ENCODE measurements at places on chromosomes 7 and 10. TPM values are rescaled to one million over a fixed set of nuclear protein-coding genes. Genes with fewer than 3 reads are reported as not detected.

DNA sequence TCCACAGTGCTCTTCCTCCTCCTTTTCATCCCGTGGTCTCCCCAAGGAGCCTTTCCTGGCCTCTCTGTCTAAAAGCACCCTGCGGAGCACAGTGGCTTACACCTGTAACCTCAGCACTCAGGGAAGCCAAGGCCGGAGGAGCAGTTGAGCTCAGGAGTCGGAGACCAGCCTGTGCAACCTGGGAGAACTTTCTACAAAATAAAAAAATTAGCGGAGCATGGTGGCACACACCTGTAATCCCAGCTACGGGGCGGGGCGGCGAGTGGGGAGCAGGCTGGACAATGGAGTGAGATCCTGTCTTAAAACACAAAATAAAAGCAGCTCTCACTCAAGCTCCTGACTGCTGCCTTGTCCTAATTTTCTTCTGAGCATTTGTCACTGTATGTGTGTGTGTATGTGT, 1.4 kb upstream of the COBL start:
- no peak overlapping the region for H3K27ac ChIP-seq
- no peak overlapping the region for H3K4me3 ChIP-seq
- H3K27me3 ChIP-seq, result peaks cover 24% of the 10 kb centered on the region
- H3K4me1 ChIP-seq, result peaks cover 5% of the 10 kb centered on the region
- no peak for DNase-seq

- no peak for DNase-seq
- H3K27ac ChIP-seq, result no peak overlapping the region
- no peaks in the 10 kb centered on the region for H3K27me3 ChIP-seq
Measured at GRCh38 chr10:4243651-4244050, 458.6 kb upstream of the KLF6 start.

DNA sequence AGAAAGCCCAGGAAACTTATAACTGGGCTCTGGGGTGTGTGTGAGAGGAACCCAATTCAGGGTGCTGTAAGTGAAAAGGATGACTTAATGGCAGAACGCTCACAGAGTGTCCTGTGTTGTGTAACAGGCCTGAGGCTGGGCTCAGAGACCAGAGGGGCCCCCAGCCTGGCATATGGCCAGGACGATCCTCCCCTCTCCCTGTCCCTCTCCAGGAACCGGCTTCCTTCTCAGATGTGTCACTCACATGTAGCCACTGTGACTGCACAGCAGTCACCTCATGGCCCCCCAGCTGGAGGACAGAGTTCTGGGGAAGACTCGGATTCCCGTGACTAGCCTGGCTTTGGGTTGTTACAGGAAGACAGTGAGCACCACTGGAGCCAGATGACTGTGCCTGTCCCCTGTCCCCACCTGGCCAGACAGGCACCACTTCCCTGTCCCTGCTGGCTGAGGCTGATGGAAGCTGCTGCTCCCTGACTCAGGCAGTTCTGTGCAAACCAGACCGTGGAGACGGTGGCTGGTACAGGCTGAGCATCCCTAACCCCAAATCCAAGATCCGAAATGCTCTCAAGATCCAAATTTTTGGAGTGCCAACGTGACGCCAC, 220.5 kb downstream of the MLLT10 start:
- no peaks in the 10 kb centered on the region for H3K27me3 ChIP-seq
- no peak for DNase-seq
- no peaks in the 10 kb centered on the region for H3K4me1 ChIP-seq
- H3K27ac ChIP-seq, result no peak overlapping the region
- peaks cover 4% of the 10 kb centered on the region for H3K36me3 ChIP-seq

DNA sequence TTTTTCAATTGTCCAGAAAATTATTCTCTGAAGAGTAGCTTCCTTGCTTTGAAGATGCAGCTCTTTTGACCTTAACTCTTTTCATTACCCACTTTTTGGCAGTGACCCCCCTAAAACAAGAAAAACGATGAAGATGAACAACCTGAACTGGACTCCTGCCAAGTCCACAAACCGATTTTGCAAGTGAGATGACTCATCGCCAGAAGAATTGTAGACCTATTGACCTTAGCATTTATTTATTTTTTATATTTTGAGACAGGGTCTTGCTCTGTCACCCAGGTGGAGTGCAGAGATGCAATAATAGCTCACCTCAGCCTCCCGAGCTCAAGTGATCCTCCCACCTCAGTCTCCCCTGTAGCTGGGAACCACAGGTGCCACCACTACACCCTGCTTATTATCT, 859.2 kb downstream of the GATA3 start:
- H3K27ac ChIP-seq, result no peak overlapping the region
- no peak for DNase-seq
- no peaks in the 10 kb centered on the region for H3K36me3 ChIP-seq

- peaks cover 34% of the 10 kb centered on the region for H3K4me1 ChIP-seq
- H3K27ac ChIP-seq, result peak overlapping the region; percentile 30
- no peaks in the 10 kb centered on the region for H3K36me3 ChIP-seq
Measured at GRCh38 chr10:123537188-123537961, 128.8 kb upstream of the GPR26 start.

CTTNBP2 gene
- 0.27 TPM for total RNA-seq

GDF2 gene
- total RNA-seq, result not detected

PLEKHS1 gene
- not detected for total RNA-seq

RBM28 gene
- 52.8 TPM for total RNA-seq

Data from B cell (primary cell).